ENCODE measurements at places on chromosomes 4 and X.

DNA sequence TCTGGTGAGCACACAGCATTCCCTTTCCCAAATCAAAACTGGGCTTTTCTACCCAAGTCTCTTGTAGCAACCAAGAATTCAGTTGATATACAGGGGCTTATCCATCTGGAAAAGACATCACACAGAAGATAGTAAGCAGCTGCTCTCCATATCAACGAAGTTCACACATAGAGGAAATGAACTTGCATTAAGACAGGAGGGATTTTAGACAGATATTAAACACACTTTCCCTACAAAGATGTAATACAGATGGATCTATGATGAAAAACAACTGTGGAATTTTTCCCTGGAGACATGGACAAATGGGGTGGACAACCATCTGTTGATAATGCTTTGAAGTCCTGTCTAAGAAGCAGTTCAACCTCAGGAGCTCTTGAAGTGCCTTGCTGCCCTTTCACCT lies 9.8 kb upstream of the PDE5A start:
- no peak for DNase-seq

GRCh38 chr4:14807856-14808255 lies 194.4 kb upstream of the CPEB2 start:
- DNase-seq, result no peak

GRCh38 chr4:86132468-86132867 lies 227.4 kb downstream of the MAPK10 start:
- DNase-seq, result no peak

GRCh38 chrX:38110231-38110630 lies 103.9 kb downstream of the SYTL5 start:
- DNase-seq, result no peak

DNA sequence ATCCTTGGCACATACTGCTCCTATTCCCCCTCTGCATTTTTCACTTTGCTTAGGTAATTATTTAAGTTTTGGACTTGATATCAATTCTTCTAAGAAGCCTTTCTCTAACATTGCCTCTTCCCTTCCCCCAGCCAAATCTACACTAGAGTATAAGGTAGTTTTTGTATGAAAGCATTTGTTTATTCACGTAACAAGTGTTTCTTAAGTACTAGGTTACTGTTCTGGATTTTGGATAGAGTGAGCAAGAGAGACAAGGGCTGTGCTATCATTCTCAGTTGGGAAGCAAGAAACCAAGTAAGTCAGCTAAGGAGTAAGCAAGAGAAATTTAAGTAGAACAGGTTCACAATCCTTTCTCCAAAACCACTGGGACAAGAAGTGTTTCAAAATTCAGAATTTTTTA lies 55.9 kb upstream of the HHIP start:
- DNase-seq, result no peak

DNA sequence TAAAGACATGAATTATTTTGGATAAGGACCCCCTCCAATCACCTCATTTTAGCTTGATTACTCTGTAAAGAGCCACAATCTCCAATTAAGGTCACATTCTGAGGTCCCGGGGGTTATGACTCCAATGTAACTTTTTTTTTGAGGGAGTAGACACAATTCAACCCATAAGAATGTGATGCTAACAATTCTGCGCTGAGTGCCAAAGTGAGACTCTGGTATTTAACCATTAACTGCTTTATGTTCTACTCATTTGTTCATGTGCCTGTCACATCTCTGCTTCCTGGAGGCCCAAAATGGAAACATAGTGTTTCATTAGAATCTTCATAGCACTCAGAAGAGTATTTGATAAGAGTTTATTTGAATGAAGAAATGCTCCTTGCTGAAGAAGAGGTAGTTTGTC lies 234.8 kb downstream of the CPE start:
- no peak for DNase-seq

- DNase-seq, result no peak
Measured at GRCh38 chr4:10045481-10045880, 24.2 kb upstream of the SLC2A9 start.

- DNase-seq, result no peak
Measured at GRCh38 chr4:5033281-5033841, 14.1 kb upstream of the CYTL1 start.

DNA sequence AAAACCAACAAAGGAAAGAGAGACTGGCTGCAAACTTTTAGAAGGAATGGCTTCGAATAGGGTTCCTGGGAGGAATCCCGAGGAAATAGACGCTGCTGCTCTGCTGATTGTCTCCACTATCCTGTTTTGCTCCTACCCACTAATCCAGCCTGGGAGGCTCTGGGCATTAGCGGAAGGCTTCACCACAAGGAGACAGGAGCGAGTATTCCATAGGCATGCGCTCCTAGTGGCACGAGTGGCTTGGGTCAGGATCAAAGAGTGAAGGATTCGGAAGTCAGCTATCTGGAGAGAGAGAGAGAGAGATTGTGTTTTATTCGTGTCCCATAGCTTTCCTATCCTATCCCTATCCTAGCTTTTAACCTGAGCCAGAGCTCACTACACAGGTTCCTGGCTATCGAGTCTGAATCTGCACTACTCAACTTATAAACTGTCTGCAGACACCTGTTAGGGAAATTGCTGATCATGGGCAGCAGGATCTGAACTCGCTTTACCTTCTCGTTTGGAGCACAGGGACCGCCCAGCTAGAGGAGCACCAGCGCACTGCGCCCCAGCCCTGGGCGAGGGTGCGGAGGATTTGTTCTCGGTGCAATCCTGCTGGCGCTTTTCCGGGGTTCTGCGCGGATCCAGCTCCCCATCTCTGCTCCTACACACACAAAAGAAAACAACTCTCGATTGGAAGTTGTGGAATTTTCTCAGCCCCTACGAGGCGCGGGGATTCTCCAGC lies 740 bp upstream of the NPY2R start:
- no peak for DNase-seq

DNA sequence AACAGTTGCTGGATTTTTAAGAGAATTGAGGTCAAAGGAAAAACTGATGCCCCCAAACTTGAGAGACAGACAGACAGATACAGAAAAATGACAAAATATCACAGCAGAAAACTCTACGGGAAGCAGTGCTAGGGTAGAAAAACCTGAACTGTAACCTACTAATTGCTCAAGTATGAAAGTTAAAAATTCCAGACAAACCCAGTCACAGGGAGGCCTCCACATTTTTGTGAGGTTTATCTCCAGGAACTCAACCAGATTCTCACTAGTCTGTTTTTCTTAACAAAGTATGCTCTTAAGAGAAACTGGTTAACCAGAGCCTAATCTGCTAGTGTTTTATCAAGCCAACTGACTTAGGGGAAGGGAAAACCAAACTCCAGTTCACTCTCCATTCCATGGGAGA lies 19.9 kb upstream of the PPP3CA start:
- DNase-seq, result no peak

- peak; percentile 6 for DNase-seq
Measured at GRCh38 chrX:110992611-110993010, 103.4 kb upstream of the PAK3 start.

- DNase-seq, result peak; percentile 90
Measured at GRCh38 chr4:25233737-25234389, at the start of gene PI4K2B. Gene PI4K2B (plus strand): TSS chr4:25234033. CDS start chr4:25234164, 131 bp downstream.

GRCh38 chr4:30836231-30836630 lies 116.1 kb downstream of the PCDH7 start:
- no peak for DNase-seq

DNA sequence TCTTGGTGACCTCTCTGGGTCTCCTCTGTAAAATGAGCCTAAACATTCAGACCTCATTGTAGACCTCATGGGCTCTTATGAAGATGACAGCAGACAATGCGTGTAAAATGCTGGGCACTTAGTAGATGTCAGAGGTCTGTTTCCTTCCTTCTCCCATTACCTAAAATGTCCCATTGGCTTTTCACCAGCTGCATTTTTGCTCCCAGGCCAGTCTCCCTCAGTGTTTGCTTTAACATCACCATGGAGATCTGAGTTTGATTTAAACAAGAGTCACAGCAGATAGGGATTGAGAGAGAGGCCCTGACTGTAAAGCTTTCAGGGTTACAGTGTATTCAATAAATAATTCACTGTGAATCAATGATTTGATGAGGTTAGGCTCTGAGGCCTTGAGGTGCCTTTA lies 24.3 kb downstream of the PSAPL1 start:
- DNase-seq, result no peak

GRCh38 chrX:42797651-42798269 lies 19.8 kb upstream of the PPP1R2C start:
- no peak for DNase-seq

DNA sequence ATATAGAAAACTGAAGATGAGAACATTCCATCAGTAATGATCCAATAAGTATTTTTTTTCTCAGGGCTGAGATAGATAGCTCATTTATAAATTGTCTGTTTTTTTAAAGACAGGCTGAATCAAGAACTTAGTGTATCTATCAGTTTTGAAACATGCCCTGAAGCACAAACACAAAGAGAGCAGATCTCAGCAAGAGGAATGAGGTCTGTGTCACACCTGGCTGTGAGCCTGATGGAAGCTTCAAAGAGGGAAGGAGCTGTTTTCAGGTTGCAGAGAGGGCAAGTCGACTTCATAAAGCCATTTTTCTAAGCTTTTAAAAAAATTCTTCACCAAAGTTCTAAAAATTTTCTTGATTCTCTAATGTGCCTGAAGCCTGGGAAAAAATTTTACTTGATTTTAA lies 434.9 kb downstream of the PDGFC start:
- no peak for DNase-seq

GRCh38 chrX:85024044-85024443 lies 20.4 kb downstream of the APOOL start:
- no peak for DNase-seq

- no peak for DNase-seq
Measured at GRCh38 chr4:174278467-174278866, 5.0 kb downstream of the FBXO8 start.

DNA sequence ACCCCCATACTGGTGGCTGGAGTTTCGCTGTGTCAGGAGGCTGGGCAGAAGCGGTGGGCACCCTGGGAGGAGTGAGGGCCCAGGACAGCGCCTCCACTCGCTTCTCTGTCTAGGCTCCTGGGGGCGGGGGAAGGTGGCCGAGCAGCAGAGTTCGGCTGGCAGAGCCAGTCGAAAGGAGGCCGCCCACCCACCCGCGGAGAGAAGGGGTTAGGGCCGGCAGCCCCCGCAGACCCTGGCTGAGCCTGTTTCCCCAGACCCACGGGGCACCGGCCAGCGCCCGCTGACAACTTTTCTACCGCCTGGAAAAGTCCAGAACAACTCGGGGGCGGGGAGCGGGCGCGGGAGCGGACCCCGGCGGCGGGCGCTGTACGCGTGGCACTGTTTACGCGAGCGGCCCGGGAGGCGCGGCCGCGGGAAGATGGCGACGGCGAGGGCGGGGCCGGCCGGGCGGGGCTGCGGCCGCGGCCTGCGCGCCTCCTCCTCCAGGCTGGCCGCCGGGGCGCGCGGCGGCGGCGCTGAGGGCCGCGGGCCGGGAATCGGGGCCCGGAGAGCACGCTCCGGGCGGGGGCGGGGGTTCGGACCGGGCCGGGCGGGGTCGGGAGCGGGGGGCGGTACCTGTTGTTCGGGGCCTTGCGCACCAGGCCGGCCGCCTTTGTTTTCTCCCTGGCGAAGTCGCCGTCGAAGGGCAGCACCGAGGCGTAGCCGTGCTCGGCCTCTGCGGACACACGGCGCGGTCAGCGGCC lies 628 bp downstream of the MXD4 start:
- DNase-seq, result peak; percentile 42

DNA sequence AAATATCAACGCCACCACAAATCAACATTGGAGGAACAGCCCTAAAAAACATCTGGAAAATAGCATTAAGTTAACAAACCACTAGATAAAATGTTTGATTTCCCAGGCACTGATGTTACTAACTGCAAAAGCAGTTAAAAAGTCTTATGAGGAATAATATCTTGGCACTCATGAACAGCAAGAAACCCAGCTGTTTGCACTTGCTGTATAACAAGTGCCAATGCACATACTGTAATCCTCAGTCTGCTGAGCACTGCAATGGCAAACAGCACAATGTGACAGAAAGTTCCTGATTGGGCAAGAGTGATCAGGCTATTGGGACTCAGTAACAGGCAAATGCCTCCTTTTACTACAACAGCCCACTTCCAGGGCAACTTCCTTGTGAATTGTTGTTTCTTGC lies 20.8 kb upstream of the SEC24B start:
- no peak for DNase-seq

DNA sequence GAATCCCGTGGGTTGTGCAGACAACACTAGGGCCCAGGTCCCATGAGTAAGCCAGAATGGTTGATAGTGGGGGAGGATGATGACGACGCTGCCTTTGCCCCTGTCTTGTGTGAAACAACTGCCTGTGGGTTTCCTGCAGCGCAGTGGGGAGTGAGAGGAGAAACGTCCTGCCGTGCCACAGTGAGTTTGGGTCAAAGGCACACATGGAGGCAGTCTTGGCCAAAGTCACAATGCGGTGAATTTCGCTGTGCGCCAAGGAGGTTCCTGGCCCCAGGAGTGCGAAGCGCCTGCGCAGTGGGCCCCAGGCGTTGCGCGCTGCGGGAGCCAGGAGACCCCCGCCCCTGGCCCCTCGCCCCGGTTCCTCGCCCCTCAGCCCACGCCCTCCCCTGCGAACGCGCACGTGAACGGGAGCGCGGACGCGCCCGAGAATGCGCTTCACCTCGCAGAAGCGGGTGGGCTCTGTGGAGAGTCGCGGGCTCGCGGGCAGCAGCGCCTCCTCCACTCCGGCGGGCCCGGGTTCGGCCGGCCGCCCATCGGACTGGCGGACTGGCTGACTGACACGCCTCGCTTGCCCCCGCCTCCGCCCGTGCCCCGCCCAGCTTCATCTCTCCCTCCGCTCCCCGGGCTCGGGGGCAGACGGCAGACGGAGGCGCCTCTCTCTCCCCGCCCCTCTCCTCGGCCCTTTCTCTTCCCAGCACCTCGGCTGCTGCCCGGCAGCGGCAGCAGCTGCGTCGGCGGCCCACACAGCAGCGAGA lies at the start of gene NUDT10:
TSS of gene NUDT10 (plus strand) at position 635 of the 755 bp plus-strand sequence. CDS start 144 bp downstream, outside the sequence.
- no peak for DNase-seq

GRCh38 chrX:23435108-23435507 lies 100.5 kb downstream of the PTCHD1 start:
- DNase-seq, result no peak

GRCh38 chrX:34778916-34779315 lies 121.8 kb upstream of the TMEM47 start:
- DNase-seq, result no peak

DNA sequence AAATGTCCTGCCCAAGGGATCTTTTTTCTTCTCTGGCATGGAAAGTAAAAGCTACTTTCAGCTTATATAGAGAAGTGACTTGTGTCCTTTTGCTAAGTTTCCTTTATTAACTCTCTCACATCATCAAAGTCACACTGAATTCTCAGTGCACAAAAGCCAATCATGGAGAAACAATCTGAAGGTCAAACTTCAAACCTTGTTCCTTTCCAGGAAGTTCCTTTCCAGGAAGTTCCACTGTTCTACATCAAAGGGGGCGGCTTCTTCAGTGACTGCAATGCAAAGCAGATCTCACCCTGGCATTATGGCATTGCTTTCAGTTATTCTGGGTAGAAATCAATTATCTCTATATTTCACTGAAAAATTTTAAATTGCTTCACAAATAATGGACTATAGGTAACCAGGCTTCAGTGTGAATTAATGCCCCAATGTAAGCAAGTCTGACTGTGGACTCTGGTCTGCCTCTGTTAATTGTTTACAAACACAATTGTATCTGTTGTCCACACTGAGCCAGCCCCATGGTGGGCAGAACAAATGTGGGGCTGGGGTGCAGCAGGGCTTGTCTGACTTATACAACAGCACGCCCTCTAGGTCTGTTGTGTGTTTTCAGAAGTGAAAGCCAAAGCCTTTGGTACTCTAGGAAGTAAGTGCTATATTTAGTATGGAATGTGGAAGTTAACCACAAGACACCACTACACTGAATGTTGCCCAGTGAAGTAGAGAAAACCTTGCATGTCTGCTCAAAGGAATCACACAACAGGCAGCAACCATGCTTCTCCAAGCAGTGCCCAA lies 98.8 kb downstream of the CDS1 start:
- no peak for DNase-seq

All from T follicular helper cell (primary cell).